Activated naive CD4-positive, alpha-beta T cell treated with anti-CD3 and anti-CD28 coated beads, Interleukin-2, amount 50 U/mL, for 16 hours (primary cell): ENCODE measurements at places on chromosomes 1 and 21.

GRCh38 chr1:211742889-211743529 lies 67.6 kb upstream of the NEK2 start:
- no peak for DNase-seq

GRCh38 chr1:232244426-232244825 lies 385.5 kb downstream of the SIPA1L2 start:
- DNase-seq = no peak

GRCh38 chr1:61472876-61473275 lies 252.1 kb downstream of the TM2D1 start:
- no peak for DNase-seq

DNA sequence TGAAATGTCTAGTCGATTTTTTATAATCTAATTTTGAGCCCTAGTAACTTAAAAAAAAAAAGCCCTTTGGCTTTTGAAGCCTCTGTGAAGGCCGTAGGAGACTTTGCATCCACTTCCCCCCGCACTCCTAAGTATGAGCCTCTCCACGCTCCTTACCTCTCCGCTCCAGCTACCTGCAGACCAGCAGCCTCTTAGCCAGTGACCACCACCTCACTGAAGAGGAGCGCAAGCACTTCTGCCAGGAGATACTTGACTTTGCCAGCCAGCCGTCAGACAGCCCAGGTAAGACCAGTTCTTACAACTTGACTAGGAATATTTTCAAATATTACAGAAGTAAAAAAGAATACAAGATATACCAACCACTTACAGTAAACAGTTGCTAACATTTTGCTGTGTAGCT lies 27.4 kb upstream of the PWP2 start:
- DNase-seq = no peak

- DNase-seq = no peak
These were observed 26.2 kb upstream of the PADI4 start for GRCh38 chr1:17281775-17282181.

DNA sequence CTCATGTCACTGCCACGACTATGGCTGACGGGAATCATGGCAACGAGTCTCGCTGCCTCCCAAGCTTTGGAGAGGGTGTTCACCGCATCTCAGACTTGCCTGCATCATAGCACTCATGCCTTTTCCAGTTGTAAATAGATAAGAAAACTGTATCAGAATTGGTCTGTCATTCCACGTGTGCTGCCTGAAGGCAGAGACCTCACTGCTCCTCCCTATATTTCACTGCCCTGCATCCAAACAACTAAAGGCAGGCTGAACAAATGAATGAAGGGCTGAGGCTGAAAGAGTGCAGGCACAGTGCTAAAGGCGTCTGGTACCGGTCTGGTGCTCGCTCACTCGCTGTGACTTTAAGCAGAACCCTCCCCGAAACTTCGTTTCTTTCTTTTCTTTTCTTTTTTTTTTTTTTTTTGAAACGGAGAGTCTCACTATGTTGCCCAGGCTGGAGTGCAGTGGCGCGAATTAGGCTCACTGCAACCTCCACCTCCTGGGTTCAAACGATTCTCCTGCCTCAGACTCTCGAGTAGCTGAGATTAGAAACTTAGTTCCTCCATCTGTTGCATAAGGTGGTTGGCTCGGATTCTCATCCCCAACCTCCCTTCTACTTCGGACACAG lies 542 bp downstream of the EIF2B3 start:
- no peak for DNase-seq
